H7 (cell line): ENCODE measurements at places on chromosomes 2 and 18. TPM values are rescaled to one million over a fixed set of nuclear protein-coding genes. Genes with fewer than 3 reads are reported as not detected.

DNA sequence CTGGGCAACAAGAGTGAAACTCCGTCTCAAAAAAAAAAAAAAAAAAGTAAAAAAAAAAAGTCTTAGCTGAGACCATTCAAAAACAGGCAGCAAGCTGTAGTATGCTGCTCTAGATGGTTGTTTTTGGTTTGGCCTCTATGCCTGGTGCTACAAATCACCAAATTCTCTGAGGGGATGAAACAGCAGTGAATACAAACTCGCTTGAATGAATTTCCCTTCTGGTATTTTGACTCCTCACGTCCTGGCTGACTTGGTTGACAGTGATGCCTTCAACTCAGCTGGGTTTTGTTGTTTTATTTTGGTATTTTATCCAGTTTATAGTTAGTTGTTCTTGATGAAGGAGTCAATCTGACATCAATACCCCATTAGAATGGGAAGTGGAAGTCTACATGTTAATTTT lies 3.3 kb upstream of the TCF7L1 start:
- DNase-seq, result no peak

- peak; percentile 62 for DNase-seq
These were observed 368.7 kb downstream of the ZNF516 start for GRCh38 chr18:76126327-76126726.

- peak; percentile 59 for DNase-seq
These were observed 2.1 kb upstream of the SPIRE1 start for GRCh38 chr18:12659904-12660605.

ACVR1C gene
- total RNA-seq, result 0.14 and 1.0 TPM in 2 replicates

STEAP3 gene
- 14.3 and 16.0 TPM in 2 replicates for total RNA-seq

MEP1B gene
- total RNA-seq, result not detected in 2 replicates

DNA sequence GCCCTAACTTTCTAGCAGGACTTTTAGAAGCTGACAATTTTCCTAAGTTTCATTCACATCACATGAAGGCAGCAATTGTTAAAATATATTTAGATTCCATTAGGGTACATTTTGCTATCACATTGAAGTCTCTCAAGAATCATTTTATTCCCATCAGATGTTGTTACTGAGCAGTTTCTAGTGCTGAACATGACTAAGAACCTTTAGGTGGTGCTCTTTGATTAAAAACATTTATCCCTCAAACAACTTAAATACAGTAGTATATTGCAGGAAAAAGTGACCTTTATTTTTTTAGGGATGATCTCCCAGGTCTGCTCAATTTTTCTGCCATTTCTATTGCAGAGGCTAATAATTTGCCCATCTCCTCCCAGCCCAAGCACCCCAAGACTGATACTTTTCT lies 22.9 kb upstream of the NARS1 start:
- DNase-seq, result no peak

DNA sequence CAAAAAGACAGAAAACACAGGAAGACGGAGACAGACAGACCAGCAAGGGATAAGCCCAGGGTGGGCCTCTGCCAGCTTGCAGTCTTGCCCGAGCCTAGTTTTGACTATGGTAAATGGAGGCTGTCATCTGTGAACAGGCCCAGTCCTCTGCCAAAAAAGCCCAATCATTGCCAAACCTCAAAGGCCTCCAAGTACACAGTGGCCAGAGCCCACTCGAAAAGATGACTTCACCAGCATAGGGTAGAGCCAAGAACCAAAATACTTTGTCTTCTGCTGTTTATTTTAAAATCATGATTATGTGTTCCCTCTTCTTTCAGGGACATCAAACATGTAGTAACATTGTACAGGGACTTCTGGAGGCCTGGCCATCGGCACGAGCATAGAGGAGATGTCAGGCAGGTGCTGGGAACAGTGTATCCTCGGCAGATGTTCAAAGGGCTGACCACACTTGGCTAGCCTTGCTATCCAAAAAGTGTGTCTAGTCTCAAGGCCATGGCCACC lies 66.0 kb downstream of the TTC32 start:
- no peak for DNase-seq

DNA sequence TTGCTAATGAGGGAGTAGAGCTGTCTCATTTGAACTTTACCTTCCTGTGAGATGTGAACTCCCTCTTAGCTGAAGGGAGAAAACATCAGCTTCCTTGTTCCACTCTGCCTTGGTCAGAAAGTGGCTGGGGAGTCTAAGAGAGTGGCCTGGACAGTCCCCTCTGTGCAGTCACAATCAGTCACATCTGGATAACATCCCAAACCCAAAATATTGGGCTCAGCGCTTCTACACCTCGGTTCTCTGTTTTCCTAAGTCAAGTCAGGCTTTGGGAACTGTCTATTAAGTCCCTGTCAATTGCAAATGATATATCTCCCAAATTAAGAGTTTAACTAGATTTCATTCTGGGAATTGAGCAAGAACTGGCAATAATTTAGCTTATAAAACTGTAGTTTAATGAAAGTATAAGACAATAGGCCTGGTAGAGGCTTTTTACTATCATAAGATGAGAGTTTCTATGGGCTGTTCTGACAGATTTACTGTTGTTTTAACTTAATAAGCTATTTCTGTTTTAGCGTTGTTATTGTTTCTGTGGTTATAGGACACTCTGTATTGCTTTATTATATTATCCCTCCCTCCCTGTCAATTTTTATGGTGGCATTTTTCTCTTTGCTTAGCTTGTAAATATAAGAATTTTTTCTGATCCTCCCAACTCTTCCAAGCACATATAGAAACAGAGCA lies 135.1 kb upstream of the LHCGR start:
- no peak for DNase-seq

ANKAR gene
- 1.8 and 2.7 TPM in 2 replicates for total RNA-seq

DNA sequence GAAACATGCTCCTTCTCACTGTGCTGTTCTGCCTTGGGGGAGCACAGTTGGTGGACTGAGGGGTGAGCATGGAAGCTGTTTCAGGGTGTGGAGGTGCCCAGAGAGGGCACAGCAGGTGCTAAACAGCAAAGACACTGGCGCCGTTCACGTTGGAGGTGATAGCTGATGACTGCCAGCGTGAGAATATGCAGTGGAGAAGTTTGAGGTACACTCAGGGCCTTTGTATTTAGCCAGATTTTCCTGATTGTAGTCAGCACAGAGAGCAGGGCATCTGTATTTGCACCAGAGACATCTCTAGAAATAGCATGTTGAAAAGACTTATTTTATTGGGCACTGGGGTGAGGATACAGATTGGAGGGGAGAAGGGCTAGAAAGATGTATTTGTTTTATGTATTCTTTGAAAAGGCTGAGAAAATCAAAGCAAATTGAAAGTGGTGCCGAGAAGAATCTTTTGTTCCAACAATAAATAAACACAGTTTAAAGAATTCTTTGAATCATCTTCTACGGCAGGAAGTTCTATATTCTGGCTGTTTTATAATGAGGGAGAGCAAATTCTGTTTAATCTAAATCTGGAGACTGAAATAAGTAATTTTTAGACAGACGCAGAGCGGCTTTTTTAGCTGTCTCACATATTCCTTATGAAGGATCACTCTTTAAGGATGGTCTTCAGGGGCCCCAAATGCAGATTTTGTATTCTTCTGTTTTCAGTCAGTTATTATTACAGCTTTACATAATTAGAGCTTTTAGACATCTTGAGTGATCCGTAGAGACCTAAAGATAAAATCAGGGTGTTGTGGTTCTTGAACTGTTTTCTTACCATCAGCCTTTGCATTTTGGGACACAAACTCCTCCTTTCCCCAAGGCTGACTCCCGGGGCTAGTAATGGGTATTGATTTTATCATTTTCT lies 7.1 kb downstream of the ZNF532 start:
- no peak for DNase-seq

STPG4 gene
- total RNA-seq, result not detected in 2 replicates

ZNF804A gene
- total RNA-seq, result 0.18 and 0.48 TPM in 2 replicates

- no peak for DNase-seq
These were observed 9.4 kb downstream of the BCL11A start for GRCh38 chr2:60544062-60544461.

DNA sequence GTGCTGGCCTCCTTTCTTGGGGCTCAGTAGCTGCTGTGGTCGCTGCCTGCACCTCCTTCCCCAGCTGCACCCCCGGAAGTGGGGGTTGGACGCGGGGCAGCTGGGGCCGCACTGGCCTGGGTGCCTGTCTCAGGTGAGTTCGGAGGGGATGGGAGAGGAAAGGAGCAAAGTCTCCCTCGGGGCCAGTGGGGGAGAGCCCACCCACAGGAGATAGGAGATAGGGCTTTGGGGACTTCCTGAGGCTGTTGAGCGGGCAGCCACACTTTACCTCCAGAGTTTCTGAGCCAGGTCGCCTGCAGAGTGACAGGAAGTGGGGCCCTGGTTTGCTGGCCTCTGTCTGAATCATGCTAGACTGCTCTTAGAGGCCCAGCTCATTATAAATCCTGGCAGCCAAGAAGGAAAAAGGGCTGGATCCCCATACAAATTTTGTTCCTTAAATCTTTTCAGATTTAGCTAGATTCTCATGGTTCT lies 8.1 kb downstream of the MBP start:
- DNase-seq, result peak; percentile 67

LAMA3 gene
- 0.11 and 0.21 TPM in 2 replicates for total RNA-seq

GRCh38 chr2:25132299-25132635 lies 36.1 kb downstream of the POMC start:
- peak; percentile 79 for DNase-seq

- DNase-seq, result peak; percentile 89
These were observed 502 bp downstream of the EPAS1 start for GRCh38 chr2:46297546-46298271.

DNA sequence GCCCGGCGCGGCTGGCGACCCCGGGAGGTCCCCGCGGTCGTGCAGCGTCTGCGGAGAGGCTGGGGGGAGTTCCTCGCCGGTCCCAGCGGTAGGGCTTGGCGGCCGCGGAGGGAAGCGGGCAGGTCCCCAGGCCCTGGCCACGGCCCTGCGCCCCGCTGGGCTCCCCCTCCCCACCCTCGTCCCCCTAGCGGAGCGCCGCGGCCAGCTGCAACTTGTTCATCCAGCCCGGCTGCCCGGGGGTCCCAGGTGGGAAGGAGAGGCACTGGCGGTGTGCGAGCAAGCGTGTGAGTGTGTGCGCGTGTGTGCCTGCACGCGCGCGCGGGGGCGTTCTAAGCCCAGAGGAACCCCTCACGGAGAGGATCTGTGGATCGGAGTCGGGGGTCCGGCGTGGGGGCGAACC lies 1.3 kb downstream of the PTPRM start:
- DNase-seq, result peak; percentile 88

DNA sequence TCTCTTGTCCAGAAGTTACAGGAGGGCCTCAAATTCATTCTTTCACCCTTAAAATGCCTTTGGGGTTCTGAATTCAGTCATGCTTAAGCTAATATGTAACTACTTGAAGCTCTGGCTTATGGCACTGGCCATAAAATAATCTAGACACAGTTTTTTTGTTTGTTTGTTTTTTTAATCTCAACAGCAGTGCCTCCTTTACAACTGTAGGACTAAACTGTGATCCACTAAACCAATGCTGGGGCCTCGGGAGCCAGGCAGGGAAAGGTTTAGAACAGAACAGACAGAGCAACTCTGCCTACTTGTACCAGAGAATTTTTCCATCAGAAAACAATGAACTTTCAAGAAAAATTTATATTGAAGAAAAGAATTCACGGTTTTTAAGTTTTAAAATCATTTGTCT lies 1.7 kb downstream of the STAM2 start:
- no peak for DNase-seq

DNA sequence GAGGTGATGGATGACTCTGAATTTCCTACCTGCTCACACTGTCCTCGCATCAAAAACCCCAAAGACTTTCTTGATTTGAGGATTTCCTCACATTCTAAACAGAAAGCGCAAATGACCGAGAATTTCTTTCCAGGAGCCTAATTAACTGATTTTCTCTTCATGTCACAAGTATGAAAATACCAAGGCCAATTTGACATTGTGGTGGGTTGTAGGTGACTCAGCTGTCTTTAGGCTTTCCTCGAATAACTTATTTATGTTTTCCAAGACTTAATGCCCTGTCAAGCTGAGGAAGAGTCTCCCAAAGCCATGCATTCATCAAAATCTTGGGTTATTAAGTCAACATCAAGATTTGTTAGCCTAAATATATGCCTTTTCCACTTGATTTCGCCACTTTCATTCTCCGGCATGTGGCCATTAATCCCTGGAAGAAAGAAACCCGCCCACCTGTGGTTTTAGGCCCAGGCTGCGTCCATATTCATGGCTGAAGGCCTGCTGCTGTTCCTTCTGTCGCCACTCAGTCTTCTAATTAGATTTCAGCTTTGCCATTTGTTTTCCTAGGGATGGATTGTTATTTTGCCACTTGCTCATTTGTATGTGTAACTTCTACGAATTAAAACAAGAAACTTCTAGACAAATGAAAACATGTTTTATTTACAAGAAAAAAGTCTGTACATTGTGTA lies 84.9 kb downstream of the ST6GAL2 start:
- peak; percentile 62 for DNase-seq

DNA sequence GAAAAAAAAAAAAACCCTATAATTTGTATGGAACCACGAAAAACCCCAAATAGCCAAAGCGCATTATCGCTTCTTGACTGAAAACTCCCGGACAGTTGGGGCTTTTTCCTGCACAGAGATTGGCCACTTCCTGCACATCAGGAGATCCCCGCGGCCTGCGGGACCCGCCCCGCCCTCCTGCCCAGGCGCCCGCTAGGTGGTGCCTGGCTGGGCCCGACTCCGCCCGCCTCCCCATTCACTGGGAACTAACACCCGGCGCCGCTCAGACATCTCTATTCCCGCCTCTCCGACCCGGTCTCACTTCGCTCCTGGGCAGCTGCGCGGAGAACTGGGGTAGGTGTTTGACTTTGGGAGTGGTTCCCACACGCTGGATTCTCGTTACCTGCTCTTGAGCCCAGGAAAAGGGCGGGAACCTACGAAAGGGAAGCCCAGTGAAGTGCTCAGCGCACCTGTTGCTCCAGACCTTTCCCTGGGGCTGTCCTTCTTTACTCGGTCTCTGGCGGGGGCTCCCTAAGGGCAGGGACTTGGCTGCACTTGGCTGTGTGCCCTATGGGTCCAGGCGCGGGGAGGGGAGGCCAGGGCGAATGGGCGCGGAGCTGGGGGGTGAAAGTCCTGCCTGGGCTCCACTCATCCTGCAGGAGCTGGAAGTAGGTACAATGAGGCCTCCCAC lies at the start of gene HMSD:
HMSD (plus strand) TSS at position 234 of the 670 bp plus-strand sequence. CDS start 4,155 bp downstream, outside the sequence.
- DNase-seq, result peak; percentile 88

DNA sequence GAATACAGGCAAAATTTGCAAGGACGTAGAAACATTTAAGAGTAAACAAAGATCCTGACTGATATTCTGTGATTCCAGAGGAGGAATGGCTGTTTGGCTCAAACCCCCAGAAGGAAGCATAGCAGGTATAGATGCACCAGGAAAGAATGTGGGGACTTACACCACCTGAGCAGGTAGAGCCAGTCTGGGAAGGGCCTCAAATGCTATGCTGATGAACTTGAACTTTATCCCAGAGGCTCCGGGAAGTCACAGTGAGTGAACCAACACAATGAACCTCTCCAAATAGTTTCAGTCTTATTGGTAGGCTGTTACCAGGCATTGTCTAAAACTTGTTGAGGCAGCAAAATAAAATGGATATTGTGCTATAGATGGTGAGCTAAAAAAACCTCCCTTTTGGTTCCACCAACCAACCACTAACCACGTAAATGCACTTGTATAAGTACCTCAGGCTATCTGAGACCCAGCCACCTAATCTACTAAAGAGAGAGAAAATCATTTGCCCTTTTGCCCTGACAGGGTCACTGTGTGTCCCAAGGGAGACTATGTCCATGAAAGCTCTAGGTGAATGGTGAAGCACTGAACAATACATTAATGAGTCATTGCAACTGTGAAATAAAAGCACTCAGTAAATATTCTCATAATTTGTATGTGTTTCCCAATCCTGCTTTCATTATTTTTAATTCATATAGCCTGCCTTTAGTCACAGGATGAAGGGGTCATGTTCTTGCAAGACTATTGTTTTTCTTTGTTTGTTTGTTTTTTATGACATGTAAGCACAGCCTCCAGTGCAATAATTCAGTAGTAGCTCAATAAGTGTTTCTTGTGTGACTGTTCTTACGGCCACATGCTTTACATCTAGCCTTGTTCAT lies 911.6 kb downstream of the EPHA4 start:
- no peak for DNase-seq

TNFAIP6 gene
- 0.28 TPM in 1 of 2 replicates, not detected in the other for total RNA-seq
